AG04449 (cell line): ENCODE measurements at places on chromosomes 5 and 9.

GRCh38 chr9:111036429-111036789 is 1.9 kb downstream of the LPAR1 start:
- DNase-seq, result no peak

- peak; percentile 78 for DNase-seq
Measured at GRCh38 chr5:177495243-177496060, 2.0 kb downstream of the PDLIM7 start.

GRCh38 chr9:121144482-121144881 is 57.2 kb downstream of the RAB14 start:
- DNase-seq, result no peak

- DNase-seq, result no peak
Measured at GRCh38 chr9:134294153-134295071, 31.8 kb upstream of the RXRA start.

- no peak for DNase-seq
Measured at GRCh38 chr9:127826253-127826913, 23.7 kb downstream of the FPGS start.

GRCh38 chr5:167440846-167441245 is 850.6 kb upstream of the WWC1 start:
- no peak for DNase-seq

- DNase-seq, result no peak
Measured at GRCh38 chr9:77514886-77515711, 133.0 kb downstream of the GNA14 start.

- DNase-seq, result no peak
Measured at GRCh38 chr5:57900381-57900944, 417.9 kb upstream of the ACTBL2 start.

GRCh38 chr5:12870872-12871539 is 966.8 kb upstream of the CTNND2 start:
- DNase-seq, result no peak

GRCh38 chr5:66840511-66841013 is 244.4 kb downstream of the MAST4 start:
- DNase-seq, result no peak

GRCh38 chr9:106588626-106589025 is 274.3 kb upstream of the ZNF462 start:
- DNase-seq, result no peak

DNA sequence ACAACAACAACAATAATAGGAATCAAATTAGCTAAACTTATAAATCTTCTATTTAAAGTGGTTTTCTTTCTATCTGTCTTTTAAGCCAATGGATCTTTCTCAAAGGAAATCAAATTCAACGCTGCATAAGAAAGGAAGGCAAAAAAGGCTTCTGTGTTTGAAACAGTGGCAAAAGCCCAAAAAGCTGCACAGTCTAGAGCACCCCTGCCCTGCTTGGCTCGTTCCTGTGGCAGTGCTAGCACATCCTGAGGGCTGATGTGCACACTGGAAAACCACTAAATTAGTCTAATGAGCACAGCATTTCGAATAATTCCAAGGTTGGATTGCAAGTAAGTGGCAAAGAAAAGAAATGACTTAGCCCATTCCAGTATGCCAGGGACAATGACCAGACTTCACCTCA is 80.7 kb downstream of the AP3B1 start:
- DNase-seq, result no peak

GRCh38 chr5:152884006-152884405 is 478.9 kb upstream of the NMUR2 start:
- no peak for DNase-seq

- no peak for DNase-seq
Measured at GRCh38 chr5:1901061-1901460, 18.3 kb upstream of the IRX4 start.
